CD8-positive, alpha-beta memory T cell (primary cell): ENCODE measurements at places on chromosomes 5 and 9. TPM values are rescaled to one million over a fixed set of nuclear protein-coding genes. Genes with fewer than 3 reads are reported as not detected.
A peak's percentile ranks its signal among the peaks of the same experiment; 100 is the strongest.

DNA sequence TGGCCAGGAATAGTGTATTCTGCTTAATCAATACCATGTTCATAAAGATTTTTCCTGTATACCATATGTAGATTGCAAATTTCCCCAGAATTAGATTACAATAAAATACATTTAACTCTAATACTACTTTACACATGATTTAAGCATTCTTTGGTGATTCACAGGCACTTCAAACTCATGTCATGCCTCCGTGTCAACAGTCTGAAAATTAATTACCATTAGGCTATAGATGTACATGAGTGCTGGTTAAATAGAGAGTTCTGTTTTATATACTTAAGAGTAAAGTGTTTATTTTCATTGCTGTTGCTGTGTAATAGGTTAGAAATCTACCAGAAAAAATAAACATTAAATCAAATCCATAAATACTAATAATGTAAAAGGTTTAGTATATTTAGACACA lies 159.8 kb downstream of the ZSWIM6 start:
- no peak overlapping the region for H3K4me3 ChIP-seq
- no peak for DNase-seq
- no peaks in the 10 kb centered on the region for H3K36me3 ChIP-seq

GRCh38 chr5:10724781-10725507 lies 36.1 kb downstream of the DAP start:
- DNase-seq, result no peak
- no peak overlapping the region for H3K27ac ChIP-seq
- H3K4me1 ChIP-seq, result no peaks in the 10 kb centered on the region
- H3K4me3 ChIP-seq, result no peak overlapping the region
- H3K36me3 ChIP-seq, result no peaks in the 10 kb centered on the region

DNA sequence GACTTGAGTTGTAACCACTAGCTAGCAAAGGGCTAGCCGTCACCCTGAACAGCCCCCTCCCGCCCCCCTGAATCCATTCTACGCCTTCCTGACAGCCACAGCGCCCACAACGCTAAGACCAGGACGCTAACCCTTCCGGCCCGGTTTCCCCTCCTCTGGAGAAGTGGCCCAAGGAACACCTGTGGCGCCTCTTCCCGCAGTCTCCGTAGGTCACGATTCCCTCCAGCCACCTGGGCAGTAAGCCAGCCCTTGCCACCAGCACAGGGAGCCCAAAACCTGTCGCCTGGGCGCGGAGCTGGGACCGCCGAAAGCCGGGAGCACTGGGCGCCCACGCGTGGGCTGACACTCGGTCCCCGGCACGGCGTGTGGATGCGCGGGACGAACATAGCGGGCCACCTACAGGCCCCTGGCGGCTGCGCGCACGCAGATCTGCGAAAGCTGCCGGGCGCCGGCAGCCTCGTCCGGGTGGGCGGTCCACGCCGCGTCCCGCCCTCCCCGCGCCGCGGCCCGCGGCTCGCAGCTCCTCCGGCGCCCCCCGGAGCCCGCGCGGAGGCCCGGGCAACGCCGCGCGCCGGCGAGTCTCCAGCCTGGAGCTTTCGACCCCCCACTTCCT lies 596 bp downstream of the IRF1 start:
- no peaks in the 10 kb centered on the region for H3K27me3 ChIP-seq
- no peak for DNase-seq
- peak overlapping the region; percentile 88 for H3K4me3 ChIP-seq
- peaks cover 80% of the 10 kb centered on the region for H3K4me1 ChIP-seq
- peak overlapping the region; percentile 96 for H3K27ac ChIP-seq

DNA sequence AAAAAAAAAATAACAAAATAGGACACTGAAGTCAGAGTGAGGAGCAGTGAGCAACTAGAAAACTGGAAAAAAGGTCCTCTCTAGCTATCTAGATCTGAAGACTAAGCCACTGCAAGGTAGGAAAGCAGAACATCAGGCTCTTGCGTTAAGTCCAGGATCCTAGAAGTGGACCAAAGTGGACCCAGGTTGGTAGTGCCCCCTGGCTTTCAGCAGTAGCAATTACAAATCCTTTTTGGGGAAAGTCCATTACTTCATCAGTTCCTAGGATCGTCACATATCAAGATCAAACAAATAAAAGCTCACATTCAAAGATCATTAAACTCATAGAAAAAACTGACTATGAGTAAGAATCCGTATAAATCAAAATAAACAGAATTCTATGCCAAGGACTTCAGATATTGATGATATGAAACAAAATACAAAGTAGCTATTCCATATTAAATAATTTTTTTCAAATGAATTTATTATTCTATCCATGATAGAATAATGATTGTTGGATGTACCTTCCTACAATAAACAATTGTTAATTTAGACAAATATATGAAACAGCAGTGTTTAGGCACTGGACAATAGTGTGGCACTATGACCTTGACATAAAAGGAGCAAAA lies 6.5 kb upstream of the RICTOR start:
- H3K27ac ChIP-seq, result no peak overlapping the region
- H3K4me3 ChIP-seq, result no peak overlapping the region
- no peaks in the 10 kb centered on the region for H3K4me1 ChIP-seq
- no peak for DNase-seq

DNA sequence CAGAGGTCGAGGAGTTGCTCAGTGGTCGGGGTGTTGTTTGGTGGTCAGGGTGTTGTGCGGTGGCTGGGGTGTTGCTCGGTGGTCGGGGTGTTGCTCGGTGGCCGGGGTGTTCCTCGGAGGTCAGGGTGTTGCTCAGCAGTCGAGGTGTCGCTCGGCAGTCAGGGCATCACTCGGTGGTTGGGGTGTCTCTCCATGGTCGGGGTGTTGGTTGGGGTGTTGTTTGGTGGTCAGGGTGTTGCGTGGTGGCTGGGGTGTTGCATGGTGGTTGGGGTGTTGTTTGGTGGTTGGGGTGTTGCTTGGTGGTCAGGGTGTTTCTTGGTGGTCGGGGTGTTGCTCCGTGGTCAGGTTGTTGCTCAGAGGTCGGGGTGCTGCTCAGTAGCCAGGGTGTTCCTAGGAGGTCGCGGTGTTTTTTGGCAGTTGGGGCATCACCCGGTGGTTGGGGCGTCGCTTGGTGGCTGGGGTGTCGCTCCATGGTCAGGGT lies 11.0 kb upstream of the GPSM1 start:
- H3K36me3 ChIP-seq, result no peaks in the 10 kb centered on the region
- H3K27ac ChIP-seq, result peak overlapping the region; percentile 47
- peak; percentile 39 for DNase-seq

DNA sequence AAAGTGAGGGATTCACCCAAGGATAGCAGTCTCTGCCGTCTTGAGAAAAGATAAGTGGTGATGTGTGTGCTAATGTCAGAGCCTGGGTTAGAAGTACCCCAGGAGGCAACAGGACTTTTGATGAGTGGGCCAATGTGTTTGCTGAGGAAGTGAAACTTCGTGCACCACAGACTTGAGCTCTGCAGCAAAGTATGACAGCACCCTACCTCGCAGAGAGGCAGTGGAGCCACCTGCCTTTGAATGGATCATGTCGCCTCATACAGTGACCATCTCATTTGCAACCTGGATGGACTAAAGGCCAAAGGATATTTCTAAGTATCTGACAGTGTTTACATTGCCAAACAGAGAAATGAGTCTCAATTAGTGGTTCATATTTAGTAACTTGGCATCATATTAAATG lies 593.9 kb upstream of the GRAMD2B start:
- no peak for DNase-seq
- H3K4me3 ChIP-seq, result no peak overlapping the region
- H3K4me1 ChIP-seq, result no peaks in the 10 kb centered on the region
- H3K27ac ChIP-seq, result no peak overlapping the region
- no peaks in the 10 kb centered on the region for H3K27me3 ChIP-seq

DNA sequence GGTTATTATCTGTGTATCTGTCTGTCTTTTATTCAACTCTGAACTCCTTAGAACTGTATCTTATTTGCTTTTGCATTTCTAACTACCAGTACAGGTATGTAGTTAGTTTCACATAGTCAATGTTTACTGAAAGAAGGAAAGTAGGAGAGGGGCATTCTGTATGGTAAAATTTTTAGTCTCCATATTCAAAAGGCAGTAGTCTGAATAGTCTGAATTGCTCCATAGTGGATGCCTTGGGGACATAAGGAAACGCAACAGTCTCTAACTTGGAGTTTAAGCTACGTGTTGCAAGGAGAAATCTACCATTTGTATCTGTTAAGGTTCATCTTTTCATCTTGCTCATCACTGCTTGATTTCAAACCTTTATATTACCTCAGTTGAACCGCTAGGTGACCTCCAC lies 26.2 kb downstream of the RASGRF2 start:
- H3K27me3 ChIP-seq, result no peaks in the 10 kb centered on the region
- peaks cover 31% of the 10 kb centered on the region for H3K4me1 ChIP-seq
- DNase-seq, result no peak
- no peak overlapping the region for H3K27ac ChIP-seq
- H3K4me3 ChIP-seq, result no peak overlapping the region

- H3K4me3 ChIP-seq, result no peak overlapping the region
- no peak overlapping the region for H3K27ac ChIP-seq
- H3K36me3 ChIP-seq, result peaks cover 3% of the 10 kb centered on the region
- H3K4me1 ChIP-seq, result no peaks in the 10 kb centered on the region
- no peak for DNase-seq
- H3K27me3 ChIP-seq, result no peaks in the 10 kb centered on the region
Observed at GRCh38 chr5:180785794-180786221, 16.8 kb downstream of the MGAT1 start.

GRCh38 chr9:33959725-33960124 lies 89.0 kb downstream of the UBAP2 start:
- H3K27ac ChIP-seq, result no peak overlapping the region
- no peak for DNase-seq
- H3K27me3 ChIP-seq, result no peaks in the 10 kb centered on the region

DNA sequence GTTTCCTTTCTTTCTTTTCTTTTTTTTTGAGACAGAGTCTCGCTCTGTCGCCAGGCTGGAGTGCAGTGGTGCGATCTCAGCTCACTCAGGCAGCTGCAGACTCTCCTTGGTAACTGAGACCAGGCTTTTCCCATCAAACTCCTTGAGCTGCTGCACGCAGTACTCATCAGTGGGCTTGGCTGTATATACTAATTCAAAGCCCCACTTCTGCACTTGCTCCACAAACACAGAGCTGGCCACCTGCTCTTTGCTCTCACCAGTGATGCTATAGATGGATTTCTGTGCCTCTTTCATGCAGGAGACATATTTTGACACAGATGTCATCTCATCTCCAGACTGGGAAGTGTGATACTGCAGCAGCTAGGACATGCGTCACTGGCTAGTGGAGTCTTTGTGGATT lies 252.7 kb downstream of the AP3B1 start:
- no peaks in the 10 kb centered on the region for H3K27me3 ChIP-seq
- H3K36me3 ChIP-seq, result no peaks in the 10 kb centered on the region
- no peak overlapping the region for H3K4me3 ChIP-seq
- no peak overlapping the region for H3K27ac ChIP-seq
- H3K4me1 ChIP-seq, result no peaks in the 10 kb centered on the region
- no peak for DNase-seq

The NEUROG1 gene
- not detected for total RNA-seq
